NCI-H1092 treated with DMSO at 0.1 percent for 48 hours (cell line): ENCODE measurements at places on chromosomes 2 and 18.

DNA sequence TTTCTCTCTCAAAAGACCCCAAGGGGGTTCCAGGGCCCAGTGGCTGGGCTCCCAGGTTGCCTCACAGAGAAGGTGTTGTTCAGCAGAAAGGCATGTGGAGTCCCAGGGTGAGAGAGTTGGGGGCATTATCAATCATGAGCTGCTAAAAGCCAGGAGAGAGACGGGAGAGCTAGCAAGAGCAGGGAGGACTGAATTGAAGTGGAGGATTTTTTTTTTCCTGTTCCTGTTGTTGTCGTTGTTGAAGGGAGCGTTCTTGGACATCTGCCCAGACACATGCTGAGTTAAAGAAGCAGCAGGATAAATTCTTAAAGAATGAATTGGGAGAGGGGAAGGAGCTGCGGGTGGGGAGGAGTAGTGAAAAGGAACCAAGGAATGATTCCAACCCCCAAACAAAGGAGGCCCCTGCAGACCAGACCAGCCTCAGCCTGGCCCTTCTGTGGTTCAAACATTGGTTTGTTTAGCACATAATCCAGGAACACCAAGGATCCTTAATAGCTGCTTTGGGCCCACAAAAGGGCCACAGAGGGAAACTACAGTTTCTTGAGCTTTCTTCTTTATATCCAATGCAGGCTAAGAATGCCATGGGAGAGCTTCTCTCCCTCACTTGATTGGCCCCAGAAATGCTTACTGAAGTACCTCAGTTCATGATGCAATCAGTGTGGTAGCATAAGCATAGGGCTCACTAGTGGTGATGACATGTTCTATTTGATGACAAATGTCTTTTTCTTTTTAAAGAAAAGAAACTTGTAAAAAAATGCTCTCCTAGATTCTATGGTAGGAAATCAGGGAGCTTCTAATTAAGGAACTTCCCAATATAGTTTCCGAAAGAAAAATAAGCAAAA lies 146.0 kb downstream of the SETBP1 start:
- DNase-seq, result peak; percentile 80

GRCh38 chr18:77374446-77374805 lies 124.8 kb downstream of the GALR1 start:
- DNase-seq, result no peak

DNA sequence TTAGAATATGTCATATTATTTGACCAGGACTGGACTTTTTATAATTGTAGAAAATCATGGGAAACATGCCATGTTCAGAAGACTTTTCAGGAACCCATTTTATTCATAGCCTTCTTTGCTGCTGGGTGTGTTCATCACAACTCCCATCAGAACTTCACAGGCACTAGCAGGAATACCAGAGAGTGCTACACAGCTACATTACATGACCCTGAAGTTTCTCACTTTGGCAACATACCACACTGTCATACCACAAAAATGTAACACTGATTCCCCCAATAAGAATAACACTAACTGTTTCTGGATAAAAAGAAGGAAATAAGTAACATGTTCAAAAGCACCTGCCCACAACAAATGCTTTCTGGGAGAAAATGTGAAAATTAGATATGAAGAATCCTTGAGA lies 405.4 kb downstream of the CDH2 start:
- no peak for DNase-seq

GRCh38 chr2:8636041-8636491 lies 45.8 kb upstream of the ID2 start:
- peak; percentile 37 for DNase-seq

GRCh38 chr18:12637393-12637792 lies 20.5 kb downstream of the SPIRE1 start:
- DNase-seq, result no peak

- DNase-seq, result no peak
Observed at GRCh38 chr2:230788554-230789175, 76.0 kb downstream of the CAB39 start.

GRCh38 chr2:222305516-222306392 lies 7.0 kb upstream of the PAX3 start:
- DNase-seq, result peak; percentile 63

GRCh38 chr2:24272907-24273306 lies 87.4 kb downstream of the ITSN2 start:
- DNase-seq, result no peak
